Breast epithelium (tissue), 4 donors: ENCODE measurements at places on chromosomes 1 and 21. TPM values are rescaled to one million over a fixed set of nuclear protein-coding genes. Genes with fewer than 3 reads are reported as not detected.
A peak's percentile ranks its signal among the peaks of the same experiment; 100 is the strongest.

Gene PGBD5
- total RNA-seq, result 0.98 TPM

Gene SLC5A9
- 0.73 TPM for total RNA-seq

Gene NHLH1
- not detected for total RNA-seq

Gene PSRC1
- 5.9 TPM for total RNA-seq

Gene RPS6KC1
- 28.2 TPM for total RNA-seq

Gene LCA5L
- 6.0 TPM for total RNA-seq

Gene SELENON
- total RNA-seq, result 39.0 TPM

Gene OR14K1
- total RNA-seq, result 1.0 TPM

Gene ZFP69B
- total RNA-seq, result 1.2 TPM

Gene TMPRSS3
- total RNA-seq, result not detected

Gene SHISAL2A
- not detected for total RNA-seq

GRCh38 chr21:46063227-46063626, 34.7 kb upstream of the COL6A2 start:
- no peaks in the 10 kb centered on the region for H3K36me3 ChIP-seq
- H3K27ac ChIP-seq, result peak overlapping the region; percentile 95
- no peak for DNase-seq
- no peak overlapping the region for H3K4me3 ChIP-seq
- H3K4me1 ChIP-seq, result peaks cover 5% of the 10 kb centered on the region
- H3K27me3 ChIP-seq, result peaks cover 4% of the 10 kb centered on the region

GRCh38 chr1:9234223-9235095, at the start of gene H6PD:
Gene H6PD, plus strand, starts transcription at chr1:9234774. Its CDS starts 10,161 bp downstream, at chr1:9244935.
- H3K36me3 ChIP-seq, result no peaks in the 10 kb centered on the region
- peaks cover 8% of the 10 kb centered on the region for H3K4me1 ChIP-seq
- H3K27ac ChIP-seq, result peak within 1 kb of the TSS; percentile 100
- peak; percentile 70 for DNase-seq
- peak within 1 kb of the TSS; percentile 57 for H3K4me3 ChIP-seq

- no peak overlapping the region for H3K4me3 ChIP-seq
- no peaks in the 10 kb centered on the region for H3K4me1 ChIP-seq
- no peak overlapping the region for H3K27ac ChIP-seq
- H3K27me3 ChIP-seq, result no peaks in the 10 kb centered on the region
- no peaks in the 10 kb centered on the region for H3K36me3 ChIP-seq
Observed at GRCh38 chr1:80891871-80892270, 908.9 kb upstream of the ADGRL2 start.

GRCh38 chr1:18953731-18954231, 2.7 kb downstream of the IFFO2 start:
- peaks cover 8% of the 10 kb centered on the region for H3K4me1 ChIP-seq
- H3K36me3 ChIP-seq, result no peaks in the 10 kb centered on the region
- H3K4me3 ChIP-seq, result peak overlapping the region; percentile 84
- H3K27me3 ChIP-seq, result no peaks in the 10 kb centered on the region

DNA sequence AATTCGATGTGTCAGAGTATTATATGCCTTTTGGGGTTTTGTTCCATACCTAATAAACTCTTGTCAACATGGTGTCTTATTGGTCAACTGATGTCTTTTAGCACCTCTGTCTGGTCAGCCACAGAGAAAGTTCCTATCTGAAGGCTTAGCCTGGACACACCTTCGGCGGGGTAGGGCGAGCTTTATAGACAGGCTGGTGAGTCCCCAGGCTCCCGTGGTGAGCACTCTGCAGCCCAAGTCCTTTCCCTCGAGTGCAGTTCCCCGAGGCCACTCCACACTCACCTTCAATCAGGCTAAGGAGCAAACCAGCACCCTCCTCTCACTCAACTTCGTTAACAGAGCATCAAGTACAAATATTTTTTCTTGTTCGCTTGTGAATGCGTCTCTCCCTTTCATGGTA, 133.9 kb downstream of the ATG4C start:
- DNase-seq, result no peak
- no peak overlapping the region for H3K4me3 ChIP-seq
- H3K27ac ChIP-seq, result no peak overlapping the region

GRCh38 chr1:184017306-184017705, 20.2 kb downstream of the COLGALT2 start:
- no peaks in the 10 kb centered on the region for H3K4me1 ChIP-seq
- H3K4me3 ChIP-seq, result no peak overlapping the region
- H3K36me3 ChIP-seq, result no peaks in the 10 kb centered on the region
- no peaks in the 10 kb centered on the region for H3K27me3 ChIP-seq
- H3K27ac ChIP-seq, result no peak overlapping the region
- DNase-seq, result no peak

DNA sequence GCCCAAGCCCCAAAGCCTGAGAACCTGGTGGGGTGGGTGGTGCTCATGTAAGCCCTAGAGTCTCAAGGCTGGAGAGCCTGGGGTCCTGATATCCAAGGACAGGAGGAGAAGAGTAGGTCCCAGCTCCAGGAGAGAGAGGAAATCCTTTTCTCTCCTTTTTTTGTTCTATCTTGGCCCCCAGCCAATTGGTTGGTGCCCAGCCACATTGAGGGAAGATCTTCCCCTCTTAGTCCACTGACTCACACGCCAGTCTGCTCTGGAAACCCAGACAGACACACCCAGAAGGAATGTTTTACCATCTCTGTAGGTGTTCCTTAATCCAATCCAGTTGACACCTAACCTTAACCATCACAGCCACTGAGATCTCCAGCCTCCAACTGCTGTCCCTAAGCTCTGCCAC, 16.2 kb upstream of the LIN9 start:
- H3K27ac ChIP-seq, result no peak overlapping the region
- no peaks in the 10 kb centered on the region for H3K36me3 ChIP-seq
- no peaks in the 10 kb centered on the region for H3K4me1 ChIP-seq
- H3K27me3 ChIP-seq, result no peaks in the 10 kb centered on the region

GRCh38 chr1:52423771-52424170, 19.4 kb downstream of the PRPF38A start:
- no peak overlapping the region for H3K4me3 ChIP-seq
- no peaks in the 10 kb centered on the region for H3K4me1 ChIP-seq
- H3K27ac ChIP-seq, result no peak overlapping the region
- H3K36me3 ChIP-seq, result peaks cover 4% of the 10 kb centered on the region
- no peak for DNase-seq

DNA sequence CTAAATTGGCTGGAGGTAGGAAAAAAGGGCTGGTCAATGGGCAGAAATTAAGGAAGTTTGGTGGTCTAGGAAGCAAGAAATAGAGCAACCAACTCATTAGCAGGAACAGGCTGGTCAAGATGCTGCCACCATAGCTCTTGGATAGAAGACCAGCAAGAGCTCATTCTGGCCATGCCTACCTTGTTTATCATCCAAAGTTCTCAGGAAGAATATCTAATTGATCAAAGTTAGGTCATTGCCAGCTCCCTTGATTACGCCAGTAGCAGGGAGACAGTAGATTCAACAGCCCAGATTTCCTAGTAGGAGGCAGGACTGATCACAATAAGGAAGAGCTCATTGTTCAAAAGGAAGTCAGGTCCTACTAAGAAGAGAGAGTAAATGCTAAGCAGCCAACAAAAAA, 370.2 kb downstream of the GPATCH2 start:
- no peak overlapping the region for H3K4me3 ChIP-seq
- H3K4me1 ChIP-seq, result no peaks in the 10 kb centered on the region
- DNase-seq, result no peak
- H3K27ac ChIP-seq, result no peak overlapping the region
- no peaks in the 10 kb centered on the region for H3K36me3 ChIP-seq
- no peaks in the 10 kb centered on the region for H3K27me3 ChIP-seq

GRCh38 chr1:40078512-40079333, 18.3 kb downstream of the PPT1 start:
- H3K27me3 ChIP-seq, result no peaks in the 10 kb centered on the region
- no peaks in the 10 kb centered on the region for H3K36me3 ChIP-seq
- H3K27ac ChIP-seq, result no peak overlapping the region
- H3K4me3 ChIP-seq, result no peak overlapping the region

DNA sequence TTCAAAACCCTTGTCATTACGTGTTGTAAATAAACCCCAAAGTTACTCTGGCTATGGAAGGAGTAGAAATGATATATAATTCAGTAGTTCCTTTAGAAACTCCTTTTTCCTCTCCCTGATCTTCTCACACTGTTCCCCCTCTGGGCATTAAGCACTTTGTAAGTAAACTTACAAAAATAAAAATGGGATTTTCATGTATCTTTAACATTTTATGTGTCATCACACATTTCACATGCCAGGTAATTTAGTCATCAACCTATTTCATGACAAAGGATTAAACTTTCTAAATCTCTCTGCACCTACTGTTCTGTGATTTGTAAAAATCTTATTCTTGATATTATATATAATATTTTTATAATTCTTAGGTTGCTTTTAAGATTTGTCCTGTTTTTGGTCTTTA, 176.9 kb downstream of the NEK7 start:
- no peaks in the 10 kb centered on the region for H3K4me1 ChIP-seq
- no peak overlapping the region for H3K4me3 ChIP-seq
- H3K27me3 ChIP-seq, result no peaks in the 10 kb centered on the region
- no peak for DNase-seq

- no peak overlapping the region for H3K4me3 ChIP-seq
- peaks cover 29% of the 10 kb centered on the region for H3K4me1 ChIP-seq
- peak; percentile 57 for DNase-seq
- H3K27ac ChIP-seq, result peak overlapping the region; percentile 61
Observed at GRCh38 chr1:21673277-21673780, 4.2 kb upstream of the RAP1GAP start.

DNA sequence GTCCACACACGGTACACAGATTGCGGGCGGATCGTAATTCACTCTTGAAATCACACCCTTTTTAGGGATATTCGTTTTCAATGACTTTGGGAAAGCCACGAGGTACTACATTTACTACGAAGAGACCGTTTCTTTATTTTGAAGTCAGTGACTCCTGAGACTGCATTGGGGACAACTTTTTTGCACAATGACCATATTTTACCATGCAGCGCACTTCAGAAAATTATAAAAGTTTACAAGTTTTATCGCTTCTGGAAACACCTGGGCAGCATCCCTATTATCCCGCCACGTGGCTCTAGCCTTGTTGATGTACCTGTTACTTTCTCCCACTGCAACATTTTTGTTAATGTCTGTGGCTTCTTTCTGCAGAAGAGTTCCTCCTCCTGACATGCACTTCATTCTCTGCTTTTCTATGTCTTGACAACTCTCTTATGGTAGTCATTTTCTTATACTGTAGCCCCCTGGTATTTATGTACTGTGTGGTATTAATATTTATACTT, 1.3 kb upstream of the AKT3 start:
- H3K36me3 ChIP-seq, result no peaks in the 10 kb centered on the region
- peak overlapping the region; percentile 95 for H3K27ac ChIP-seq
- H3K4me3 ChIP-seq, result peak overlapping the region; percentile 96
- H3K27me3 ChIP-seq, result no peaks in the 10 kb centered on the region
- no peaks in the 10 kb centered on the region for H3K4me1 ChIP-seq
- DNase-seq, result no peak

GRCh38 chr1:48750109-48750508, 26.6 kb downstream of the BEND5 start:
- H3K4me1 ChIP-seq, result no peaks in the 10 kb centered on the region
- no peak overlapping the region for H3K27ac ChIP-seq
- no peak for DNase-seq
- H3K36me3 ChIP-seq, result no peaks in the 10 kb centered on the region

DNA sequence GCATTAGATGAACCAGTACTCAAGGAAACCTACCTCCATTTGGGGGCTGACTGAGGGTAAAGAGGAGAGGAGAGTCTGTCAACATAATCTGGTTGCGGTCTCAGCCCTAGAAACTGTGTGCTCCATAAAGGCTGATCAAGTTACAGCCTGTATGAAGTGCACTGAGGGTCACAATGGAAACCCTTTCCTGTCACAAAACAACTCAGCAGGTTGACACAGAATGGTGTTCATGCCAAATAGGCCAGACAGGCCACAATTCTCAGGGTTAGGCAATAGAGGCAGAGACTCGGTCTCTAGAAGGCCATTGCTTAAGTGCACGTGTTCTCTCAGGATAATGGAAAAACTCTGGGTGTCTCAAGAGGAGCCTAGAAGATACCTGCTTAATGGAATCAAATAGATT, 4.1 kb upstream of the ANKRD35 start:
- H3K27me3 ChIP-seq, result no peaks in the 10 kb centered on the region
- no peak overlapping the region for H3K4me3 ChIP-seq
- peak overlapping the region; percentile 98 for H3K27ac ChIP-seq
- DNase-seq, result no peak

GRCh38 chr1:94299627-94300553, 62.5 kb upstream of the ARHGAP29 start:
- no peaks in the 10 kb centered on the region for H3K4me1 ChIP-seq
- no peak overlapping the region for H3K4me3 ChIP-seq
- peak; percentile 25 for DNase-seq

- no peaks in the 10 kb centered on the region for H3K36me3 ChIP-seq
- H3K4me3 ChIP-seq, result peak overlapping the region; percentile 90
- no peaks in the 10 kb centered on the region for H3K27me3 ChIP-seq
- H3K4me1 ChIP-seq, result no peaks in the 10 kb centered on the region
- no peak for DNase-seq
Observed at GRCh38 chr1:235160383-235160956, 580 bp downstream of the RBM34 start.

DNA sequence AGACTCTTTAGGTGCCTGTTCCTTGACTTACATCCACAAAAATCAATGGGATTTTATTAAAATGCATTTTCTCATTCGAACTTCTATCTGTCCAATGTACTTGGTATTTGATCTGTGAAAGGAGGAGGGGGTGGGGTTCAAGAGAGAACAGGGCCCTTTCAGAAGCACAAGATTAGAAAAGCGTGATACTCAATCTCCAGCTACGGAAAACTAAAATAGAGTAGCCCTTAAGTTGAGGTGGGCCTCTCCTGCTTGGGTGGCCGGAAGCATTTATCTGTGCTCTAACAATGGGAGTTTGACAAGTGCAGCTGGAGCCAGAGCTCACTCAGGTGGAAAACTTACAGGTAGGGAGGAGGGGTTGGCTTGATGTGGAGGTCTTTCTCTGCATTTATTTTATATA, 462 bp upstream of the RXRG start:
- no peaks in the 10 kb centered on the region for H3K27me3 ChIP-seq
- DNase-seq, result no peak
- peak overlapping the region; percentile 56 for H3K4me3 ChIP-seq
- no peaks in the 10 kb centered on the region for H3K36me3 ChIP-seq

DNA sequence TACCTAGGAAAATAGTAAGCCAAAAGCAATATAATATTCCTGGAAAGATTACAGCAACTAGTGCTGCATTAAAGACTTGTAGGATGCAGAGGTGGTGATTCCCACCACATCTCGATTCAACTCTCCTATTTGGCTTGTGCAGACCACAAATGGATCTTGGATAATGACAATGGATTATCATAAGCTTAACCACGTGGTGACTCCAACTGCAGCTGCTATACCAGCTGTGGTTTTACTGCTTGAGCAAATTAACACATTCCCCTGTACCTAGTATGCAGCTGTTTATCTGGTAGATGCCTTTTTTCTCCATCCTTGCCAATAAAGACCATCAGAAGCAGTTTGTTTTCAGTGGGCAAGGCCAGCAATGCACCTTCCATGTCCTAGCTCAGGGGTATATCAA, 542.7 kb upstream of the ADGRL4 start:
- H3K27me3 ChIP-seq, result no peaks in the 10 kb centered on the region
- H3K27ac ChIP-seq, result no peak overlapping the region
- H3K36me3 ChIP-seq, result no peaks in the 10 kb centered on the region
- no peak for DNase-seq
- no peaks in the 10 kb centered on the region for H3K4me1 ChIP-seq
- H3K4me3 ChIP-seq, result no peak overlapping the region
